CD8-positive, alpha-beta memory T cell (primary cell): ENCODE measurements at places on chromosomes 7 and 10. TPM values are rescaled to one million over a fixed set of nuclear protein-coding genes. Genes with fewer than 3 reads are reported as not detected.

The C10orf105 gene
- 0.04 TPM for total RNA-seq

DNA sequence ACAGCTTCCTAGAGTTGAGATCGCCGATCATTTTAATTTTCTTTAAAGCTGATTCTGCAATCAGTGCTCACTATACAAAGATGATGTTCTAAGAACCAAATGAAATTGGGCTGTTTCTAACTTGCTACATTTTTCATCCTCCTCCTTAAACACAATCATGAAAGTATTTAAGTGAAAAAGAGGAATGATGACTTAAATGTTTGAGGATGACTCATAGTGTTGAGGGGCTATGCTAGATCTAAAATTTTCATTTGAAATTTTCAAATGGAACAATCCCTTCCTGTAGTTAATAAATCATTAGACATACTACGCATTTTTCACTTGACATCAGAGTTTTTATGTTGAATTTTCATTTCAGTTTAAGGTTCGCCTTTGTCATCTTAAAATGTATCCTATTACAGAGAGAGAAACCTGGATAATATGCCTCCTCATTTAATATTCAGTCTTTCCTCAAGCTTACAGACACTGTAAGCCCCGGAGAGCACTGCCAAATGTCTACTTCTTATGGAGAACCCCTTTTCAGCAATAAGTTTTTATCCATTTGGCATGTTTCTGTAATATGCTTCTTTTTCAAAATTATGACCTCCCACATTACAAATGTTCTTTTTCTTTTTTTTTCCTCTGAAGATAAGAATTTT, 499.6 kb downstream of the MAGI2 start:
- H3K27ac ChIP-seq, result no peak overlapping the region
- no peak for DNase-seq
- H3K4me3 ChIP-seq, result no peak overlapping the region
- no peaks in the 10 kb centered on the region for H3K27me3 ChIP-seq
- no peaks in the 10 kb centered on the region for H3K36me3 ChIP-seq

DNA sequence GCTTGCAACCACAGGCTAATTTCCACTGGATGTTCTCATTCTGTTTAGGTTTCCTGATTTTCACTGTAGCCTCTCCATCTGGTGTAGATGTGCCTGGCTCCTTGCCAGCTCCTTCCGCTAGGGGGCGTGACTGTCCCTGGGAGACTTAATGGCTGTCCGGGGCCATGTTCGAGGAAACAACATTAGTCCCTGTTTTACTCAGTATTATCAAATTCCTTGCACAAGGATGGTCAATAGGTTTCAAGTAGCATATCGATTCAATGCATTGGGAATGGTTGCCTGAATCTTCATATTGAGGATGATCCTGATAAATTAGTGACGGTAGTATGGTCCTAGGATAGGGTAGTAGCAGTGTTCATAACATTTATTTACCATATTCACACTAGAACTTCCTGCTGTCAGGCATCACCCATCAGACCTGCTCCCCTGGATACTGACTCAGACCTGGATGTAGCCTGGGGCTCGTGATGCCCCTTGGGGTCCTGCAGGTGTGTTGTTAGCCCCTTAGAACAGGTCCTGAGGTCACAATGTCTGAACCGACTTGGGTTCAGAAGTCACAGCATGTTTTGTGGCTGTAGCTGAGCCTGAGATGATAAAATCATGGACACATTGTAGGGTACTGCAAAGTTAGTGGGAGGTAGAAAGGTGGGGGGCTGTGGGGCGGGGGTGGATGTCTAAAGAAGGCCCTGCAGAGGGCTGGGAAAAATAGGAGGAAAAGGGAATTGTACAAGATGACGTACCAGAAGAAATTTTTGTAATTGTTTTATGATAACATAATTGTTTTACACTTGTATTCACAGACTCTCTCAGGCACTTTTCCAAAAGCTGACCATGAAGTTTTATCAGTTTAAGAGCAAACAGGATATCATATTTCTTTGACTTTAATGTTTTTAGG, 8.9 kb upstream of the EXOC6 start:
- H3K27me3 ChIP-seq, result no peaks in the 10 kb centered on the region
- H3K27ac ChIP-seq, result no peak overlapping the region
- H3K4me3 ChIP-seq, result no peak overlapping the region
- no peaks in the 10 kb centered on the region for H3K36me3 ChIP-seq

- no peaks in the 10 kb centered on the region for H3K4me1 ChIP-seq
- no peaks in the 10 kb centered on the region for H3K36me3 ChIP-seq
- no peak for DNase-seq
- H3K4me3 ChIP-seq, result no peak overlapping the region
These were observed 76.9 kb upstream of the ANK3 start for GRCh38 chr10:60466267-60467201.

The NPFFR1 gene
- total RNA-seq, result not detected

The SYT15 gene
- 0.69 TPM for total RNA-seq
